ENCODE measurements at places on chromosomes 3 and 15.

GRCh38 chr3:56064684-56065083 lies 403.6 kb downstream of the ERC2 start:
- DNase-seq, result no peak

DNA sequence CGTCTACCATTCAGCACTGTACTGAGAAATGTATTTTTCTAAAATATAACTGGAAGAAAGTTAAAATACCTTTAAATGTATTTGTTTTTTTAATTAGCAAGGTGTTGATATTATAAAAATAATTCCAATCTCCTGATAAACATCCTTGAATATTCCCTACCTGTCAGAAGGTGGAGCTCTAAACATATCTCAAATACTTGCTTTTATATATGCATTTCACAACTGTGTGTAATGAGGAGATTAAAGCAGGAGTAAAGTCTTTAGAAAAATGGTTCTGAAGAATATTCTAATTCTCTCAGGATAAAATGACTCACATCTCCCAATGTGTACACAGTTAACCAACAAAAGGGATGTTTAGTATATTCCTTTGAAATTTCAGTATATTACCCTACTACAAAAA lies 422.7 kb downstream of the PLCL2 start:
- no peak for DNase-seq

DNA sequence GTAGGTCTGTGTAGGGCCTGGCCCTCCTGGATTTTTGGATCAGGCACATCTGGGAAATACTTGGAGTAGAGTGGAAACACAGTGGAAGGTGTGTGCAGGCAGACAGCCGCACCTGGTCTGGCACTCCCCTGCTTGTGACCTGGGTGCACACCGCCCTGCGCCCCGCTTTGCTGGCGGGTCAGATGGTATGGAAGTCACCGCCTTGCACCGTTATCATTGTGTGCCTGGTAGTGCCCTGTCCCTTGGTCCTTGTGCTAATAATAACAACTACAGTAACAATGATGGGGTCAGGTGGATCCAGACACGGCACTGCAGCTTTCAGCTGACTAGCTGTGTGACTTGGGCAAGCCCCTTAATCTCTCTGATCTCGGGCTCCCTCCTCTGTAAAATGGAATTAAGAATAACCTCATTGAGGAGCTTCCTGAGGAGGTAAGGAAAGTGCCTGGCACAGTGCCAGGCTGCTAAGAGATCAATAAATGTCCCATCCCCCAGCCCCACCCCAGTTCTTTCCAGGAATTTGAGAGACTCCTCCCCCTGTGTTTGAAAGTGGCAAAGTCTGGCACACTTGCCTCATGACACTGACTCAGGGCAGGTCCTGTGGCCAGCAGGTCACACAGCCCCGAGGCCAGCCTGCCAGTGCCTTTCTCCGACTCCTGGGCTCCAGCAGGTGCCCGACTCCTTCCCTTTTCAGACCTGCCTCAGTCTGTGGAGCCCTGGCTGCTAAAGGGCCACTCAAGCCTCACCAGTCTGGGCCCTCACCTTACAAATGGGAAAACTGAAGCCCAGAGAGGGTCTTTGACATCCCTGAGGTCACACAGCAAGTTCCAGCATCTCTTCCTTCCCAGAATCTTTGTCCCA lies 9.8 kb downstream of the ISG20 start:
- DNase-seq, result peak; percentile 20

GRCh38 chr15:80317389-80318182 lies 65.6 kb upstream of the CTXND1 start:
- DNase-seq, result no peak

GRCh38 chr3:48427630-48427962 lies 2.3 kb downstream of the PLXNB1 start:
- no peak for DNase-seq

DNA sequence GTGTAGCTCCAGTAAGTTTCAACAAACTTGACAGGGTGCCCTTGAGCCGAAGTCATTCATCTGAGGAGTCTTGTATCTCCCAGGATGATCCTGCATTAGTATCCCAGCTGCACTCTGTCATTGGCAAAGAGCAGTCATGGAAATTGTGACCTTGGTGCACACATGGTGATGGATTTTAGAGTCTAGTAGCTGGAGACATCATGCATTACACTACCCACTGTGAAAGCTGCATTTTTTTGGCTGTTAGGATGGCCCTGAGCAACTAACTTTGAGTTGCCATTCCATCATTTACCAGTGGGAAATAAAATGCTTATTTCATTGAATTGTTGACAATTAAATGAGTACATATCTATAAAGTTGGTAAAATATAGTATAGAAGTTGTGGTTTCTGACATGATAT lies 552.6 kb upstream of the CBLB start:
- DNase-seq, result no peak

GRCh38 chr3:89649431-89649830 lies 542.0 kb downstream of the EPHA3 start:
- no peak for DNase-seq

- no peak for DNase-seq
Observed at GRCh38 chr15:71083349-71083748, 31.9 kb upstream of the THSD4 start.

DNA sequence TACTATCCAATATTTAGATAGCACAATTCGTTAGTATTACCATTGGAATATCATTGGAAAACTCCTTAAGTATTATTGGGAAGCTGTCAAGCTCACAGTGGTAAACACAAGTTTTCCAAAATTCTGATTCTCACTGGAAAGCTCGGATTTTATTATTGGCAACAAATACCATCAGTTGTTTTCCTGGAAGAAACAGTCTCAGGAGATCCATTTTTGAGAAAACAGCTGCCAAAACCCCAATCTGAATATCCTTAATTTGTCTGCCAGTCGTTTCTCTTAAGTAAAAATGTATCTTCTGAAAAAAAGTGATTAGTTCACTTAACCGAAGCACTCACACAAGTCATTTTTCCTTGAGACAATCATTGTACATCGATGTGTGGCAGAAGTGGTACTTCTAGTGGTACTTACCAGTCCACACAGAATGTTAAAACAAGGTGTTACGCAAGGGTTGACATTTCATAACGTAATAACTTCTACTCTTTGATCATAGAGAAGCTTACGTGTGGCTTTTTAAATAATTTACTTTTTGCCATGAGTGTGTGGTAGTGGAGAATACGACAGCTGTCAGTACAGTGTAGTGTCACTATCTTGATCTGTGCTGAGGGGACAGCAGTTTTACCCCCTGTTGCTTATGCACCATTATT lies 74.9 kb downstream of the FAM43A start:
- DNase-seq, result no peak

- DNase-seq, result no peak
Observed at GRCh38 chr3:197446700-197447056, 109.1 kb downstream of the BDH1 start.

DNA sequence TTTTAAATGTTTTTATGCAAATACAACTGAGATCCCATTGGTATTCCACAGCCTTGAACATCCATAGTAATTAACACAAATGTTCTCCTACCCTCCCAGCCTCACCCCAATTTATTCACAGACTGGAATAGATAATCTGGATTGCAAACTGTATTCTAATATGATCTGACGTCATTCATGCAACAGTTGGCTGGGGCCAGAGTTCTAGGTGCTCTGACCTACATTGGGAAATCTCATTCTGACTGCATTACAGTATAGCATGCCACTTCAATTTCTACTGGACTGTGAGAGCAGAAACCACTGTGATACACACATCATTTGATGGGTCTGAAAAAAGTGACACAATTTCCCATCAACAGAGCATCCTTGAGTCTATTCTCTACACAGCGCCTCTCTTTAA lies 403.1 kb downstream of the MAGI1 start:
- no peak for DNase-seq

GRCh38 chr3:194075088-194075615 lies 60.8 kb upstream of the HES1 start:
- no peak for DNase-seq

DNA sequence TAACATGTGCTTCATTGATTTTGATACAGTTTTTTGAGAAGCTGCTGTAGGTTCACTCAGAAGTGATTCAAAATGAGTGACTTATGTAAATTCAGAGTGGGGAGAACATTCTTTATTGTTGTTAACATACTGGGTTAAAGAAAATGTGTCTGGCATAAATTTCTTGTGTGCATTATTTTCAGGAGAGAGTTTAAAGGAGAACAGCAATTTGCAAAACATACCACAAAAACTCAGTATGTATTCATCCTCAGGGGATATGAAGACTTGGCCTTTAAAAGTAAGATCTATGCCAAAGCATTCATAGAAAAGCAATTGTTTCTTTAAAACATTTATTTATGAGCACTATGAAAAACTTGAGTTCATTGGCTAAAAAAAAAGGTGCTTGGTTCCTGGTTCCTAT lies 1089.8 kb downstream of the ROBO2 start:
- no peak for DNase-seq

- DNase-seq, result no peak
Observed at GRCh38 chr15:55240125-55240760, 43.5 kb upstream of the RSL24D1 start.

GRCh38 chr15:58378241-58379085 lies 53.3 kb upstream of the LIPC start:
- DNase-seq, result no peak

DNA sequence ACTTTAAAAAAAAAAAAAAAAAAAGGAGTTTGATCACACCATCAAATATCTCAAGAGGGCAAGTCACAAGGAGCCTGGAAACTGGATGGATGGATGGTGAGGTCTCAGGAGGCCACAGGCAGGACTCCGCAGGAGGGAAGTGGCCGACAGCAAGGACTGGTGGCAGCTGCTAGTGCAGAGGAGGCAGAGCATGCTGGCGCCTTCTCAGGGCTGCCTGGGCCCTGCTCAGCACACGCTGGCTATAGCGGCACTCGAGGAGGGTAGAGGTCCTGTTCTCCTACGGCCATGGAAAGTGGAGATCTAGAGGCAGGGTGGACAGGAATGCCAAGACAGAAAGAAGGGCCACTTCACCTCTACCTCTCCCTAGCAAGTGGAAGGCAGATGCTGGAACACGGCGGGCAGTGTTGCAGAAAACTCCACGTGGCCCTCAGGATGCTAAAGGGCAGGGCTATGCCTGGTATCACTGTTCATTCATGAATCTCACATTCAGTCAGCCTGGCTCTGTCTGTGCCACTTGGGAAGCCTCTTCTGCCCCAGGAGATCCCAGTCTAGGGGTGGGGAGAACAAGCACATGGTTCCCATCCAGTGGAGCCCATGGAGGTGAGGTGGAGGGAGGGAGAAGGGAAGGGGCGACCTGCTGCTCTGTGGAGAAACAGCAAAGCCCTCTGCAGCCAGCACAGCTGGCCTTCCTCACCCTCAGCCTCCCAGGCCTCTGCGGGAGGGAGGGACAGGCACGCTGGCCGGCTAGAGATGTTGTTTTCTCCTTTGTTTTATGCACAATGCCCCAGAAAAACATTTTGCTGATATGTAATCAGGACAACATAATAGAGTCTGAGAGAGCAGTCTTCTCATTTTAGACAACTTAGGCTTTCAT lies 71.0 kb downstream of the OXNAD1 start:
- no peak for DNase-seq

DNA sequence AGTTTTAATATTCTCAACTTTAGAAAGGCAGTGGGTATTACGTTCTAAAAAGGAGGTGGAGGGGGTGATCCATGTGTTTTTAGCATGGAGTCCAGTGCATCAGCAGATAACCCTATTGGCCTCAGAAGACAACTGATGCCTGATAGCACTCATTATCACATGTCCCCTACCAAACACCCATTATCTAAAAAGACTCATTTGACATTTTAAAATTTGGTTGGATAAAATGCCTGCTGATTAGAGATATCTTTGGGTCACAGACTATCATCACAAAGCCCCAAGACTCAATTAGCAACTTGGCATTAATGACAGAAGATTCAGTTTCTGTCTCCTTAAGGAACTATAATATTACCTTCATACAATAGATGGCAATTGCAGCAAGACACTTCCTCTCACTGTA lies 589.3 kb downstream of the RBMS3 start:
- no peak for DNase-seq

GRCh38 chr3:150965436-150965835 lies 7.1 kb downstream of the CLRN1 start:
- no peak for DNase-seq

GRCh38 chr15:45892182-45892581 lies 257.4 kb downstream of the SQOR start:
- DNase-seq, result no peak

DNA sequence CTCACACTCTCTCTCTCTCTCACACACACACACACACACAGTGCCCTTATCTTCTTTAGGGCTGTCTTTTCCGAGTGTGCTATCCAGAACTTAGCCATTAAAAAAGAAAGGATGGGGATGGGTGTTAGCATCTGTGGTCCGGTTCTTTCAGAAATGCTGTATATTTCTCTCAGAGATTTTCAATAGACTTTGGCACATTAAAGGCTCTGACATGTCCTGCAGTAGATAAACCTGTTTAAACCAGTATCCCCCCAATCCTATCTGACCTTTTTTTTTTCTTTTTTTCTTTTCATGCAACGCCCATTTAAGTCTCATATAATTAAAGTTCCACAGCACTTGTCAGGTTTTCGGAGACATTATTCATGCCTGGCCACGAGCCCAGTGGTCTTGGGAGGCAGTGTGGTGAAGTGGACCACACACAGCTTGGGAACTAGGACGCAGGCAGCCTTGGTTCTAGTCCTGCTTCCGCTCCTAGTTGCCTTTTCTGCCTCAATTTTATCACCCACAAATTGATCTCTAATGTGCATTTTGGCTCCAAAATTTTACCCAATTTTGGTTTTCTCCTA lies 13.3 kb downstream of the CAV3 start:
- DNase-seq, result no peak

GRCh38 chr3:181824961-181825360 lies 113.2 kb downstream of the SOX2 start:
- no peak for DNase-seq

DNA sequence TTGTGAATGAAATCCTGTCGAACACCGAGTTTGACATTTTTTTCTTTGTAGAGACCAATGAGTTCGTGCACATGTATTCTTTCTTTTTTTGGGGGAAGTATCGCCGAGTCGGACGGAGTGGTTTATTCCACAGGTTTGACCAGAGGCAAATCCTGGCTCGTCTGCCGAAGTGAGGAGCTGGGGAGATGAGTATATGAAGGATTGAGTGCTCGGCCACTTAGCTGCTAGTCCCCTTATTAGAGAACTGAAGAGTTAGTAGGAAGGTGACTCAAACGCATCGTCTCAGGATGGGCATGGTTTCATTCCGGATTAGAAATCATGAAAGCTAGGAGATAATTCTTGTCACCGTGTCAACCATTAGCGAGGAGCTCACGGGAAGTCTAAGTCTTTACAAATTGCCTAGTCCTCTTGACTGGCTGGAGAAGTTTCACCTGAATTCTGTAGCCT lies 154.7 kb upstream of the GOLIM4 start:
- DNase-seq, result no peak

DNA sequence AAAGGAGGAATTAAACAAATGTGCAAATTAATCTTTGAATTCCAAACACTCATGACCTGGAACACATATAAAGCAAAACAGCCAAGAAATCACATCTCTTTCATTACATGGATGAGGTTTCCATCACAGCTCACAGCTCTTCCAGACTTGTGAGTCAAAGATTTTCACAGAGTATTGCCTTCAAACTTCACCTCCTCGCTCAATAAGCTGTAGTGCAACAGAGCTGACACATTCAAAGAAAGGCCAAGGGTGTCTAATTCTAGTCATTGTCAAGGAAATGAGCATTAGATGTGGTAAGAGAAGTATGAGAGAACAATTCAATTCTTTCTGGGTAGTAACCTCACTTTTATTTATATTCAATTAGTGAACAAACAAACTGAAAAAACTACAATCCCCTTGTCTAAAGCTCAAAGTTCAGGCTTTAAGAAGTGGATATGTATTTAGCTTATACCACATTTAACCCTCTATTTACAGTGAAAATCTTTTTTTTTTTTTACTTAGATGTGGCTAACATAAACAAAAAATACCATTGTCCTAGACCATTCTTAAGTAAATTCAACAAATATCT lies 11.9 kb downstream of the WDR72 start:
- no peak for DNase-seq

All from effector CD8-positive, alpha-beta T cell (primary cell).